ENCODE measurements at places on chromosomes 3 and 15.

DNA sequence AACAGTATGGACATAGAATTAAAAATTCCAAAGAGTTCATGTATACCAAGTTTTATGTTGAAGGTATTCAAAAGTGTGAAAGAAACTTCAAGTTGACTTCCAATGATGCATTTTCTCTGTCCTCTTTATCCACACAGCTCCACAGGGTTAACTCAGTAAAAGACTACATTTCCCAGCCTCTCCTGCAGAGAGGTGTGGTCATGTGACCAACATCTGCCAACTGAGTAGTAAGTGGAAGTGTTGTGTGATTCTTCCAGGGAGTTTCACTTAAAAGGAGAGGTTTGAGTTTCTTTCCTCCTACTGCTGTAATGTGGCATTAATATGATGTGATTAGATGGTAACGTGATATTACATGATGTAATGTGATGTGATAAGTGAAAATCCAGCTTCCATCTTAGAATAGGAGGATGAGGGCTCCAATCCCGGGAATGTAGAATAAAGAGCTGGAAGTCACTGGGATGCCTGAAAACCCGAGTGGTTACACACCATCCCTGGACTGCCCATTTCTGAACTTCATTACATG is 280.6 kb downstream of the ARRDC4 start:
- DNase-seq: no peak

DNA sequence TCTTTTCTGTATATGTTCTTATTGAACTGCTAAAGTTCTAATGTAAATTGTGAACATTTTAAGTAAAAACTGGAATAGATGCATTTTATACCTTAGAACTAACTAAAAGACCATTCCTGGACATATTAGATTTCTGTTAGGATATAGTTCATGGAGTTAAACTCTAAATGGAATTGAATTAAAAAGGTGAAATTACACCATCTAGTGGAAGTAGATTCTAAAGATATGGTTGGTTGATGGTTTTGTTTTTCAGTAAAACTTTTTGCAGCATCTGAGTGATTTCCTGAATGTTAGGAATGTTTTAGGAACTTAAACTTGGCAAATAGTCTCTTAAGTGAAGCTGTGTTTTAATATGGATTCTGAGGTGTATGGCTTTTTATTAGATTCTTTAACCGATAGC is 96.8 kb downstream of the SLMAP start:
- DNase-seq: no peak

DNA sequence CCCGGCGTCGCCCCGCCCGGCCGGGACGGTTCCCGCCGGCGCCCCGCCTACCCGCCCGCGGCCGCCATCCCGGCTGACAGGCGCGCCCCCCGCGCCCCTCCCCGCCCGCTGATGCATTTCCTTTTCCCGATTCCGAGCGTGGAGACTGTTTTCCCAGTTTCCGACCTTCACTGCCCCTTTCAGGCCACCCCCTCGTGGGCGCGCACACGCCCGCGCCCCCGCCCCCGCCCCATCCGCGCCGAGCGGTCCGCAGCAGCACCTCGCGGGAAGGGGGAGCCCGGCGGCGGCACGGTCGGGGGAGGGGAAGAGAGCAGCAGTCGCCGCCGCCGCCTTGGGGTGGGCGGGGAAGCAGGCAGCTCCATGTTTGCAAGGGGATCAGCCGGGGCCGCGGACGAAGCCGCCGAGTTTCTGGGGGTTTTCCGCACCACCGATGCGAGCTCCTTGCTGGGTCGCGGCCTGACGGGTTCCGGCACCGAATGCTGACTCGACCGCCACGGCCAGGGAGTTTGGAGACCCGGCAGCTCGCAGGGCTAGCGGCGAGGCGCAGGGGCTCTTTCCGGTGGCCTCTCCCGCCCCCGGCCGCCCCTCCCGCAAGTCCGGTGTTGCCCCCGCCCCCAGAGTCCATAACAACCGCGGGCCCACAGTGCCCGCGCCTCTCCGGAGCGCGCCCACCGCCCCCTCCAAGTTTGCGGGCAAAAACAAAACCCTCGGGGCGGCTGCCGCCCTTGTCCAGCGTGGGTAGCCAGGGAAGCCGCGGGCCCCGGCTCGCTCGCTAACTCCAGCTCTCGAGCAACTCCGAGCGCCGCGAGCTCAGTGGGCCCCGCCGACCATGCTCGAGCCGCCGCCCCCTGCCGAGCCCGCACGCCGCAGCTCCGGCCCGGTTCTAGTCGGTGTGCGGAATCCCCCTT is 3.2 kb upstream of the SIN3A start:
- DNase-seq: peak; percentile 78

DNA sequence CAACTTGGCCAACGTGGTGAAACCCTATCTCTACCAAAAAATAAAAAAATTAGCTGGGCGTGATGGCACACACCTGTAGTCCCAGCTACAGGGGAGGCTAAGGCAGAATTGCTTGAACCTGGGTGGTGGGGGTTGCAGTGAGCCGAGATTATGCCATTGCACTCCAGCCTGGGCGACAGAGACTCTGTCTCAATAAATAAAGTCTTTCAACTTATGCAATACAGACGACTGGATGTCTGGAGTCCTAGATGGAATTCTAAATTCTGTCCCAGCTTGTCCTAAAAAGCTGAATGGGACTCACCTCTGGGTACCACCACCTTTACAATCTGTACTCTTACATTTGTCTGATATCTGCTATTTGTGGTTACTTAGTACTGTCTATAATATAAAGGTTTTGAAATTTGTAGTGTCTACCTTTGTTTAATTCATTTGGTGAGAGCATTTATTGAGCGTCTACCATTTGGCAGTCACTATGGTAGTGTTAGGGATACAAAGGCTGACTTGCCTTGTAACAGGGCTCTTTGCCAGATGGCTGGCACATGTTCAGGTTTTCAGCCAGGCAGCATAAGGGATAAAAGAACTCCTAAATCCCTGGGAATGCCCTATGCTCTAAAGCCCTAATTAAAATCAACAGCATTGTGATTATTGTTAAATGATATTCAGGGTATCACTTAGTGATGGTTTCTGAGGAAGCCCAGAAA is 7.2 kb upstream of the ZNF609 start:
- no peak for DNase-seq

DNA sequence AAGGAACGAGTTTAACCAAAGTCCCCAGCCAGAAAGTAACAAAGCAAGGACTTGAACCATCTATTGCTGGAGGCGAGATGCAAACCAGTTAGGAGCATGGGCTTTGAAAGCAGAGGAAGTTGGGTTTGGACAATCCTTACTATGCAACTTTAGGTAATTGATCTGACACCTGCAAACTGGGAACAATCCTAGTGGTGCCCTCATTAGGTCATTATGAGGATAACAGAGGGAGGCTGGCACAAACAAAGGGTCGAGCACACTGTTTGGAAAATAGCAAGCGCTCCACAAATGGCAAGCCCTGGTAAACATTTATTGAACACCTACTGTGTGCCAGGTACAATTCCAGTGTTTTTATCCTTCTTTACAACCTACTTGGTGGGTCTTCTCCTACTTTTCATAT is 45.6 kb downstream of the WNT5A start:
- no peak for DNase-seq

DNA sequence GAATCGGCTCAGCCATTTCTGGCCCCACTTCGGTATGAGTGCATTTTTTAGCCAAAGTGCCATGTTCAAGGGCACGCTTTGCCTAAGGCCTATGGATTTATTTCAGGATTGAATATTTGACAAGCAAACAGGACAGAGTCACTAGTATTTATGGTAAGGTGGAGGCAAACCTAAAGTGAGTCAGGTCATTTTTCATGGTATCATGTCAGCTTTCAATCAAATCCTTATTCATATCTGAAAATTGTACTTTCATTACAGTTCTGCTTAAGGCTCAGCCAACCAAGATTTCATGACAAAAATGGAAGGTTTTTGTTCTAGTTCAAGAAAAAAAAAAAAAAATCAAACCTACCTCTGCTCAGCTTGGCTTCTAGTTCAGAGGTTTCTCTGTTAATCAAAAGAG is 30.5 kb upstream of the ICE2 start:
- DNase-seq: no peak

- no peak for DNase-seq
These were observed 15.6 kb upstream of the IL1RAP start for GRCh38 chr3:190498293-190498692.

DNA sequence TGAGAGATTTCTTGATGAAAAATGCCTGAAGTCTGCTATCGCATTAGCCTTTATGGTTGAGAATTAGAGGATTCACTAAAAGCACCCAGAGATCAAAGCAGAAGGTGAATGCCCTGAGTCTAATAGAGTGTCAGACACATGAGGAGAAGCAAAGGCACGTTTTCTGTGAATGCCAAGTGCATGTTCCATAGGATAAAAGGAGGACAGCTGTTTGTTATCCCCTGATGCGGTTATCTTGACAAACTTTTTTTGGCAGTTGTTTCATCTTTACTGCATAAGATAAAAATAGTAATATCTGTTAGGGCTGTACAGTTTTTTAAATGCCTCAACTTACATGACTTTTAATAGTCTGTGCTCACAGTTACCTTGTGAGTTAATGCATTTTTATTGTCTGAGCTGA is 65.3 kb upstream of the CD96 start:
- no peak for DNase-seq

GRCh38 chr3:13821126-13821525 is 58.7 kb downstream of the WNT7A start:
- DNase-seq: no peak

DNA sequence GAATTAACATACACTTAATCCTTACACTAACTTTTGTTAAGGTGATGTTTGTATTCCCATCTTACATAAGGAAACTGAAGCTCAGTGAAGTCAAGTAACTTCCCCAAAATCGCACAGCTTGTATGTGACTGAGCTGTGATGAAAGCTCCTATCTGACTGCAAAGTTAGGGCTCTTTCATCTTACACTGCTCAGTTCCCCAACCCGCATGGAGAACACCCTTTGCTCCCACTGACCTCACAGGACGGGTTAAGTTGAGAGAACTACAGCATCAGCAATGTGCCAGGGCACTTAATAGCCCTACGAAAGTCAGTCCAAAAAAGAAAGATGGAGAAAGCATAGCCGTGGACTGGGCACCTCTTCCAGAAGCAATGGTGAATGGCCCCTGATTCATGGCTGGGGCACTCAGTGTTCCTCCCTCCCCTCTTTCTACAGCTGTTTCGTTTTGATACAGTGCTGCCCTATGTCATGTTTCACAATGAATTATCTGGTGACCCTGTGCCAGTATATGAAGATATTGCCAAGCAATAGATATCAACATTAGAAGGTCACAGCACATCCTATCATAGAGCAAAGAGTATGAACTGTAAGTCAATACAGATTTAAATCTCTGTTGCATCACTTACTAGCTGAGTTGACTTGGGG is 38.0 kb downstream of the CADPS start:
- no peak for DNase-seq

DNA sequence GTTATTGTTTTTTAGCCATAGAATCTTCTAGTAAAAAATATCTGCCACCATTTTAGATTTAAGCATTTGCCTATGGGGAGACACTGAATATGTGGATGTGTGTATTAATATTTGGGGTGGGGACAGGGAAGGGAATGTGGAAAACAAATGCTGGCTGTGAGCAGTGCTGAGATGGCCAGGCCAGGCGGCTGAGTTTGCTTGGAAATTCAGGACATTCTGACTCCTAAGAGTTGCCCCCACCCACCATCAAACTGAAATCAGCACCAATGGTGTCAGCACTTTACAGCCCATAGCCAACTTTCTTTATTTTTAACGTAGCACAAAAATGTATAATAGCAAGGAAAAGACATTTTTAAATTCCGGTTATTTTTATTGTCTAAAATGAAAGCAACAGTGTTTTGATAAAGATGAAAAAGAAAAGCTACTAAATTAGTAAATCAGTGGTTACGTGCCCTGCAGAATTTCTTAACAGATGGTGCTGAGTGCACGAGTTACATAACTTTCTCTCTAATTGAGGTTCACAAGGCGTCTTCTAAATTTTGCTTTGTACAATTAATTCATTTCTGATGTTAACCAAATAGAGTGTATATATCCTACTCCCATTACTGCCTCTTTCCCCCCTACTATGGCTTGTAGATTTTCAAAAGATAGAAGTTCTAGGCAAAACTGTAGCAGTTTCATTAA is 34.0 kb downstream of the B3GALNT1 start:
- no peak for DNase-seq

DNA sequence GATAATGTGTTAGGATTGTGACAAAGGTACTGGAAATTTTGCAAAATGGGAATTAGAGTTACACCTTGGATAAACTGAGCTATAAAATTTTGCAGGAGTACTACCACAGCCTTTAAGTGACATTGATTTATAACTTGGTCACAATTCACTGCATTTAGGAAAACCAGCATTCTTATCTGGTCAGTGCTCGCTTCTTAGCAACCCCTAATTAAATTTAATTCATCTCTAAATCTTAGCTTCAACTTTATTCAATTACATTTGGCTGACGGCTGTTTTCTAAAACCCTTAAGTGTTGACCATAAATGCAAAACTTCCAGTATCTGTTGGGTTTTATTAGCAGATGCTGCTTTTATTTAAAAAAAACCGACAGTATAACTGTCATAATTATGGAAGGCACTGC is 31.3 kb downstream of the TFRC start:
- DNase-seq: no peak

GRCh38 chr3:149174901-149175300 is 45.5 kb downstream of the HPS3 start:
- no peak for DNase-seq

DNA sequence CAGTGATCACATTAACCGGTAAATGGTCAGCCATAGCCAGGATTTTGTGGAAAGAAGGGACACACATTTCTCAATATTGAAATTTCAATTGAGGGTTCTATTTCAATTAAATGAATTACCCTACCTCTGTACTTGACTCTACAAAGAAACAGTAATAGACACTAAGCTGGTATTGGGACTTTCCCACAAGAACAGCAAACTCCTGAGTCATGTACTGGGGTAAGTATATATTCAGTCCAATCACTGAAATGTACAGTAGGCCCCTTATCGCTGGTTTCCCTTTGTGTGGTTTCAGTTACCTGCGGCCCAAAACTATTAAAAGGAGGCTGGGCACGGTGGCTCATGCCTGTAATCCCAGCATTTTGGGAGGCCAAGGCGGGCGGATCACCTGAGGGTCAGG is 17.6 kb downstream of the ASB14 start:
- DNase-seq: no peak

- DNase-seq: no peak
These were observed 993 bp upstream of the ISL2 start for GRCh38 chr15:76335307-76336253.

DNA sequence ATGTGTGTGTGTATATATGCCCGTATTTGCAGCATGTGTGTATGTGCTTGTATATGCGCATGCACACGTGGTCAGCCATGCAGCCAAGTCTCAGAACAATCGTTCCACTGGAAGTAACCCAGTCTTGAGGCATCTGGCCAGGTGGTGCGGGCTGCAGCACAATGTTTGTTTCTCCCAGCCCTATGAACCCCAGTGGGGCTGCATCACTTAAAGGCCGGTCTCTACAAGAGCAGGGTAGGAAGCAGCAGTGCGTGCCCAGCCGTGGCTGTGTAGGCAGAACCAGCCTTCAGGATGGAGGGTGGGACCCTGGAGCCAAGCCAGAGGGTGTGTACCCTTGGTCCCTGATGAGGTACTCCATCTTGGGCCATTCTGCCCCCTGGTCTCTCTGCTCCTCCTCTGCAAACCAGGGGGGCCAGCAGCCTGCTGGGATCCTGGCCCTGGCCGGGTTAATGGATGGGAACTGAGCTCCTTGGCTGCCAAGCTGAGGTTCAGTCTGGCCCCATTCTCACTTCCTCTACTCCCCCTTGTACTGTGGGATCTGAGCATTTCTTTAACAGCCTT is 11.8 kb downstream of the KLF13 start:
- no peak for DNase-seq

Measured in stimulated activated CD4-positive, alpha-beta T cell treated with anti-CD3 and anti-CD28 coated beads, Interleukin-2, amount 100 ng/mL, for 4 hours (primary cell).